Activated naive CD4-positive, alpha-beta T cell treated with anti-CD3 and anti-CD28 coated beads, Interleukin-2, amount 50 U/mL, for 72 hours (primary cell): ENCODE measurements at places on chromosomes 12 and 14. TPM values are rescaled to one million over a fixed set of nuclear protein-coding genes. Genes with fewer than 3 reads are reported as not detected.

GALNT8 gene
- total RNA-seq: 0.32 TPM

TAS2R9 gene
- not detected for total RNA-seq

GRCh38 chr12:94140556-94140955 is 7.8 kb upstream of the PLXNC1 start:
- peak; percentile 63 for DNase-seq

- peak; percentile 69 for DNase-seq
These were observed 685 bp upstream of the MYL6B start for GRCh38 chr12:56151672-56152131.

GRCh38 chr14:49972131-49972671 is 79.3 kb downstream of the ARF6 start:
- no peak for DNase-seq

GRCh38 chr12:49413796-49414195 is 46.5 kb downstream of the SPATS2 start:
- DNase-seq: no peak

GRCh38 chr14:52253503-52253902 is 14.0 kb upstream of the PTGDR start:
- no peak for DNase-seq

DNA sequence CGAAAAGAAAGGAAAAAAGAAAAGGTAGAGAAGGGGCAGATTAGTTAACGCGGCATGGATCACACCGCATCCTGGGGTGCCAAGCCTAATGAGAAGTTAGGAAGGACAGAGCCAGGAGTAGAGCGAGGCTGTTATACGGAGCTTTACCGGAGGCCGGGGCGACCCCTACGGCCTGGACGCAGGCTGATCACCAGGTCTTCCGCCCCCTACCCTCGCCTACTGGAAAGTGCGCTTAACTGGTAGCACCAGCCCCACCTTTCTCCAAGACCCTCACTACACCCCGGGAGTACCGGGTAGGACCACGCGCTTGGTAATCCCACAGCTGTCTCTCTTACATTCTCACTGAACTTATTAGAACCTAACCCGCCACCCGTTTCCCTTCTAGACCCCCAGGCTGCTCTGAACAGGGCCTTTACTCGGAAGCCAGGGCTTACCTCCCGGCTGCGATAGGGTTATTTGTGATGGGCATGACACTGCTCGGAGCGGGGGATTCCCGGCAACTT is 33.8 kb downstream of the WBP11 start:
- no peak for DNase-seq

- no peak for DNase-seq
These were observed 381.0 kb downstream of the DPF3 start for GRCh38 chr14:72512925-72513324.
